ENCODE measurements at places on chromosomes 3 and 15.

DNA sequence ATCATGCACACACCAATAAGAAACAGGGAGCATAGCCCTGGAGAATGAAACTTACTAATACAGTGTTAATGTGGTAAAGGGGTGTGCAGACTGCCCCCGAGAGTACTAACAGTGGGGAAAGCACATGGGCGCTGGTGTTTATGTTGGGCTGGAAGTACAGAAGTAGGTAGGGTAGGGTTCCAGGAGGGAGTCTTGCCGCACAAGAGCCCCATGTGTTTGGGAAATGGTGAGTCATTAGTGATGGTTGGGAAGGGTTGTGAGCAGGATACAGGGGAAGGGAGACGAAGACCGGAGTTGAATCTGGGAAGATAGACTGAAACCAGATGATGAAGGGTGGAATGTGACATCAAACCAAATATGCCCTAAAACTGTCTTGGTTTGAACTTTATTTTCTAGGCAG is 117.1 kb downstream of the THSD4 start:
- DNase-seq, result no peak

- DNase-seq, result no peak
Measured at GRCh38 chr15:74788042-74788682, 6.3 kb downstream of the CSK start.

DNA sequence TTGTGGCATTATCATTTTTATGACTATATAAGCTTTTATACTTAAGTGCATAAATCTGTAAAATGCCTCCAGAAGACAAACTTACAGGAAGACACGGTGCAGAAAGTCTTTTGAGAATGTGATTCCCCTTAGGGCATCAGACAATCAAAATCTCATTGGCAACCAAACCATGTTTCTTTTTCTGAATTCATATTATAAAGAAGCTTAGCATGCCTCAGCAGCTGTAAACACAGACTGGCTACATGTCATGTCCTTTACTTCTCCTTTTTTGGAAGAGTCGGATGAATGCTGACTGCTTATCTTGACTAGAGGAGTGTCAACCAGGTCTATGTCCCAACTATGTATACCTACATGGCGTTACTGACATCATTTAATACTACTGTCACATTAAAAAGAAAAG is 150.1 kb downstream of the PLD1 start:
- DNase-seq, result no peak

DNA sequence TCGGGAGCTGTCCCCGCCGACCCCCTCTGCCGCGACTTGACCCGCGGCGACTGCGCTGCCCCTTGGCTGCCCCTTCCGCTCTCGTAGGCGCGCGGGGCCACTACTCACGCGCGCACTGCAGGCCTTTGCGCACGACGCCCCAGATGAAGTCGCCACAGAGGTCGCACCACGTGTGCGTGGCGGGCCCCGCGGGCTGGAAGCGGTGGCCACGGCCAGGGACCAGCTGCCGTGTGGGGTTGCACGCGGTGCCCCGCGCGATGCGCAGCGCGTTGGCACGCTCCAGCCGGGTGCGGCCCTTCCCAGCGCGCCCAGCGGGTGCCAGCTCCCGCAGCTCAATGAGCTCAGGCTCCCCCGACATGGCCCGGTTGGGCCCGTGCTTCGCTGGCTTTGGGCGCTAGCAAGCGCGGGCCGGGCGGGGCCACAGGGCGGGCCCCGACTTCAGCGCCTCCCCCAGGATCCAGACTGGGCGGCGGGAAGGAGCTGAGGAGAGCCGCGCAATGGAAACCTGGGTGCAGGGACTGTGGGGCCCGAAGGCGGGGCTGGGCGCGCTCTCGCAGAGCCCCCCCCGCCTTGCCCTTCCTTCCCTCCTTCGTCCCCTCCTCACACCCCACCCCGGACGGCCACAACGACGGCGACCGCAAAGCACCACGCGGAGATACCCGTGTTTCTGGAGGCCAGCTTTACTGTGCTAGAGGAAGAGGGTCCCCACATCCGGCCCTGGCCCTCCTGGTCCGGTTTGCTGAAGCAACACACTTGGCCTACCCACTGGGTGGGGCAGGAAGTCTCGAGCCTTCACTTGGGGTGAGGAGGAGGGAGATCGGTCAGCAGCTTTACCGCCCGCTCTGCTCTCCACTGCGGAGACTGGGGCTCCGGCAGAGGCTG is at the start of gene RASSF1:
RASSF1 (minus strand) TSS at position 389 of the 882 bp plus-strand sequence; CDS start at position 358, 31 bp downstream.
- DNase-seq, result peak; percentile 80

DNA sequence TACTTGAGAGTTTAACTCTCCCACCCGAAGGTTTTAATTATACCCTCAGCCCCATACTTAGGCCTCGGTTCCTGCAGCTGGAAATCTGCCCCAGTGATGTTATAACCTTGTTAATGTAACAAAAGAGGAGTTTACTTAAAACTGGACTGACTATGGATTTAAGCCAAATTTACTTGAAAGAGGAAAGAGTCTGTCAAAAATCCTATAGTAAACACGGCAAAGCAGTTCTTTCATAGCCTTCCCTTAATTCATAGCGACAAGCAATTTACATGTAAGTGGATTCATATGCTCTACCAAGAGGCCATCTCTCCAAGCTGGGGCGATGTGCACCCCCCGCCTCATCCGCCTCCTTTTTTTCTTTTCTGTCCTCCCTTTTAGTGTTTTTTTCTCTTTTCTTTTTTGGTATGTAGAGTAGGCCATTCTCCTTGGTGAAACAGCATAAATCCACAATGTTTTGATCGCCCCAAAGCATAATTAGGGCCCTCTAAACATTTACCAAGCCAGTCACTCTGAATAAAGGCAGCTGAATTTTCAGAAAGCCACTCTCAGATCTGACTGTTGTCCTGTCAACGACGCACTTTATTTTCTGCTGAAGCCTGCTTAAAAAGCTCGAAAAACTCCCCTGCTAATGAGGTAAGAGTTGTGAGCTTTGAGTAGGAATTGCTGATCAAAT is 373.1 kb upstream of the WNT5A start:
- no peak for DNase-seq

GRCh38 chr3:123734527-123734902 is 149.6 kb downstream of the MYLK start:
- no peak for DNase-seq

GRCh38 chr3:87350367-87351199 is 74.2 kb upstream of the POU1F1 start:
- DNase-seq, result peak; percentile 8

GRCh38 chr3:8663177-8664061 is 18.8 kb upstream of the SSUH2 start:
- peak; percentile 25 for DNase-seq

DNA sequence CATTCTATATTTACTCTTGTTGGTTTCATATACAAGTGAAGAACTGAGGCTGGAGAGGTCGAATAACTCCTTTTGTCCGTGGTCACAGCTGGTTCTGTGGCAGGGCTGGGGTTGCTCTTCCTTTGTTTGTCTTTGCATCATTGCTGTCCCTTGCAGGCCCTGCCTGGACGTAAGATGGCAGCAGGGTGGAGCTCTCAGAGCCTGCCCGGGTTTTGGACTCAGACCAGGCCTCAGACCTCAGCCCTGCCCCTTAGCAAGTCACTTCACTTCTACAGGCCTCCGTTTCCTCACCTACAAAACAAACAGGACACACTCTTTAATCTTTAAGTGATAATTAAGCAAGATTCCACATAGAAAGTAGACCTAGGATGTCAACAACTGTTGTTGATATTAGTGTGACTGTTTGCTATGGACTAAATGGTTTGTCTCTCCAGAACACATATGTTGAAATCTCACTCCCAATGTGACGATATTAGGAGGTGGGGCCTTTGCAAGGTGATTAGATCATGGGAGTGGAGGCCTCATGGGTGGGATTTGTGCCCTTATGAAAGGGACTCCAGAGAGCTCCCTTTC is 65.6 kb upstream of the PLXNA1 start:
- DNase-seq, result no peak

DNA sequence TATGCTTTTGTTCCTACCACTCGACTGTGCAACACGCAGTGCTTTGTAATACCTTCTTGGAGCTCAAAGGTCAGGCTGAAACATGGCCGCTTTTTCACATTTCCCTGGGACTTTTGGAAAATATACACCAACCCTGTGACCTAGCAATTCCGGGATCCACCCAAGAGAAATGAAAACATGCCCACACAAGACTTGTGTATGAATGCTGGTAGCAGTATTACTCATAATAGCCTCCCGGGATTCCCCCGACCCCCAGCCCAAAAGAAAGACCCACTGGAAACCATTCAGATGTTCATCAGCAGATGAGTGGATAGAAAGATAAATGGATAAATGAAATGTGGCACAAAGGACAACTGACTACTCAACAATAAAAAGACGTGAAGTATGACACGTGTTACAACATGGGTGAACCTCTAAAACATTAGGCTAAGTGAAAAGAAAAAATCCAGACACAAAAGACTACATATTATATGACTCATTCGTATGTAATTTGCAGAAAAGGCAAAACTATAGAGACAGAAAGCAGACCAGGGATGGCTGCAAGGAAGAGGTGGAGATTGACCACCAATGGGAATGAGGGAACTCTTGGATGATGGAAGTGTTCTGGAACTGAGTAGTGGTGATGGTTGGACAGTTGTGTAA is 104.1 kb downstream of the PGPEP1L start:
- no peak for DNase-seq

- no peak for DNase-seq
Measured at GRCh38 chr3:54557538-54558428, 370.1 kb downstream of the LRTM1 start.

DNA sequence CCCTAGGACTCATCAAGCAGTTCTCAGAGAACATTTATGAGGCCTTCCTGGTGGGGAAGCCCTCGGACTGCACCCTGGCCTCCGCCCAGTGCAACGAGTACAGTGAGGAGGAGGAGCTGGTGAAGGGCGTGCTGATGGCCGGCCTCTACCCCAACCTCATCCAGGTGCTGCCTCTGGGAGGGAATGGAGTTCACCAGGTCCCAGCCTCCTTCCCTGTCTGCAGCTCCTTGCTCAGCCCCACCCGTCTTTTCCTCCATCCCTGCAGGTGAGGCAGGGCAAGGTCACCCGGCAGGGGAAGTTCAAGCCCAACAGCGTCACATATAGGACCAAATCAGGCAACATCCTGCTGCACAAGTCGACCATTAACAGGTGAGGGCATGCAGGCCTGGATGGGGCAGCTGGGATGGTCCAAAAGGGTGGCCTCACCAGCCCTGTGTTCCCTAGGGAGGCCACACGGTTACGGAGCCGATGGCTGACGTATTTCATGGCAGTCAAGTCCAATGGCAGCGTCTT is 46.3 kb downstream of the DHX30 start:
- no peak for DNase-seq

- no peak for DNase-seq
Measured at GRCh38 chr3:50464569-50464968, 38.9 kb downstream of the CACNA2D2 start.

- DNase-seq, result no peak
Measured at GRCh38 chr15:31062911-31063310, 38.6 kb downstream of the TRPM1 start.
